Immature natural killer cell (primary cell): ENCODE measurements at places on chromosomes 2 and 18.

DNA sequence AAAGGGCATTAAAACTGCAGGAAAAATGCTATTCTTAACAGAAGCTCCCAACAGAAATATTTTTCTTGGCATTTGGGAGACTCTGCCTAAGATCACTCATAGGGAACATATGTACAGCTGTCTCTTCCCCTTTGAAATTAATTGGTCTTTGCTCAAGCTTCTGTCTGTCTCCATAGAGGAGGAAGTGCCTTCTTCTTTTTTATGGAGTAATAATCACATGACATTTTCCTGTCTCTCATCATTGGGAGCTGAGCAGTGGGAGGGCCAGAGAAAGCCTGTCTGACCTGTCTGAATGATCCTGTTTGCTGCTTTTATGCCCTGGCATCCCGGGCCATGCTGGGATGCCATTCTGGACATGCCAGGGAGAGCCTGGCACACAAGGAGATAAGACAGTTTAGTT lies 145.6 kb downstream of the AQP4 start:
- peaks cover 5% of the 10 kb centered on the region for H3K27me3 ChIP-seq
- H3K4me3 ChIP-seq = no peak overlapping the region
- H3K36me3 ChIP-seq = no peaks in the 10 kb centered on the region
- no peak for DNase-seq
- no peaks in the 10 kb centered on the region for H3K4me1 ChIP-seq

DNA sequence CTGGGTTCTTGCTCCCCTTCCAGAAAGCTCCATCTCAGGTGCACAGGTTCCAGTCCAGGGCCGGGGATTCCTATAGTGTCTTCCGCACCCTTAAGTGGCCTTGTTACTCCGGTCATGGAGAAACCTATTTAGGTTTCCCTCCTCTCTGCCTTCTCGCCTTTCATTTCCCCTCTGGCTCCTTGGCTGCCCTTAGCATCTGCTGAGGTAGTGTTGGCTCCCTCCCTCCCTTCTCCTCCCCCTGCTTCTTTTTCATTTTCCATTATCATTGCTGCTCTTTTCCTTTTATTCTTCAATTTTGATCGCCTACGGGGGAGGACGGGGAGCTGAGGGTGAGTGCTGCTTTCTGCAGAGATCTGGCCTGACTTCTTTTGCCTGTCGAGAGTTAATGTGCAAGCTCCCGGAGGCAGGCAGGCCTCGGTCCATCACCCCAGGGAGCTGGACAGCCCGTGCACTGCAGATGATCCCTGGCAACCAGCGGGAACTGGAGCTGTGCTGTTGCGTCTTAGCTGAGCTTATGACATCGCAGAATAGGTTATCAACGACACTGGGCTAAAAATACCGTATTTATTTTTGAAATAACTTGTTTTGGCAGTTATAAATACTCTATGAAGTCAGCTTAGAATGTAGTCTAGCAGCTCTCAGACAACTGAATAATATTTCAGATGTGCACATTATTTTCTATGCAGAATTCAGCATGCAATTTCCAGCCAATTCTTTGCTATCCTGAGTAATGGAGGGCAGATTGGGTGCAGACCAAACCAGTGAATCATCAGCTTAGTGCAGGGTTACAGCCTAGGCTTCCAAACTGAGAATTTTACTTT lies 141.9 kb downstream of the SLC4A3 start:
- no peak for DNase-seq
- no peaks in the 10 kb centered on the region for H3K27me3 ChIP-seq
- no peaks in the 10 kb centered on the region for H3K36me3 ChIP-seq
- no peaks in the 10 kb centered on the region for H3K4me1 ChIP-seq
- H3K27ac ChIP-seq = no peak overlapping the region

- no peak overlapping the region for H3K27ac ChIP-seq
- no peak overlapping the region for H3K4me3 ChIP-seq
- DNase-seq = no peak
- no peaks in the 10 kb centered on the region for H3K4me1 ChIP-seq
- H3K36me3 ChIP-seq = peaks cover 9% of the 10 kb centered on the region
- no peaks in the 10 kb centered on the region for H3K27me3 ChIP-seq
These were observed 27.1 kb downstream of the ZNF519 start for GRCh38 chr18:14104906-14105748.

DNA sequence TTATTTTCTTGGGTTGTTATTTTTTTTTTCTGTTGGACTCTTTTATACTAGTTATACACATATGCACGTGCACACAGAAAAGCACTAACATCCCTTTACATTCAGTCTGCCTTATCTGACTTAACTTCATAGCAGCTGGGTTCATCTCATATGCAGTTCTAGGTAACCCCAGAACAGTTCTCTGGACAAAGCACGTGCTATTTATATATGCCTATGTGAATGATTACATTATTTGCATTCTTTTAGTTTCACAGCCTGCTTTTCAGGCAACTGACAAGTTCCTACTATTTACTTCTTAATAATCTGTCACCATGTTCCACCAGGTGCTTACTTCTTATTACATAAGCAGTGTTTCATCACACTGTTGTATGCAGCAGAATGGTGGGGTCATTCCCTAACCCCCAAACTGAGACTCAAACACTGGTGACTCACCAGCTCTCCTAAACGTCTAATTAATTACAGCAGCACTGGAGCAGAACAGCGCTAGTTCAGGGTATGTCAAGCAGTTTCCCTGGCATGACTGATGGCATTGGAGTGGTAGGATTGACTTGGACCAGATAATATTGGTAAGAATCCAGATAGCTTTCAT lies 372.8 kb downstream of the CLIP4 start:
- H3K4me3 ChIP-seq = no peak overlapping the region
- no peaks in the 10 kb centered on the region for H3K27me3 ChIP-seq
- H3K27ac ChIP-seq = no peak overlapping the region
- no peaks in the 10 kb centered on the region for H3K36me3 ChIP-seq

DNA sequence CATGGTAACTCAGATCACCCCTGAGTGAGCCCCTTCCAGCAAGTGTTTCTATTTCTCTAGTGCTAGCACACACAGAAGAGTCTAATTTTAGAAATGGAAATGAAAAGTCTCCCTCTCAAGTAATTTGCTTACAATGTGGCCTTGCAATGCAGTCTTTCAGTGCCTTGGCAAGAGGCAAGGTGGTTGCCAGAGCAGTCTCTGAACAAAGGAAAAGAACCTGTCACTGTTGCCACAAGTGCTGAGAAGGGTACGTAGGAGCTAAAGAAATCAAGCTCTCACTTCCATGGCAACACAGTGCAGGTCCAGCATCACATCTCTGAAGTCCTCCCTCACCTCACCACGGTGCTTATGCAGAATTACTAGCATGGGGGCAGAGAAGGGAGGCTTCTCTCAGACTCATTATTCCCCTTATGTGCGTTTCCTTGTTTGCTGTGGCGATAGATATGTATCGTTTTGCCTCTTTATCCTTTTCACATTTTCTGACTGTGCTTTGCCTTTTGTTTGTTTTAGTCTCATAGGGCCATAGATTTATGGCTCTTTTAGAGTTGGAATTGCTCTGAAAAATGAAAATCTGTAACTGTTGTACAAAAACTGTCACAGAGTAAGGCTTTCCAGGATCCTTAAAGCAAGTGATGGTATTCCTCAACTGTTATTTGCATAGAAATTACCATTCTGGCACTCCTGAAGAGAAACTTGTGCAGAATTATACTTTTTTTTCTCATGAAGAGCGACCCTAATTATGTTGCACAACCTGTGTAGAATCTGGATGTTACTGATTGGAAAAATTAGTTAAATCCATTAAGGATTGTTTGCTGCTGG lies 164.8 kb downstream of the CCDC85A start:
- no peak for DNase-seq
- H3K27ac ChIP-seq = no peak overlapping the region
- no peak overlapping the region for H3K4me3 ChIP-seq

- no peak overlapping the region for H3K4me3 ChIP-seq
- no peaks in the 10 kb centered on the region for H3K27me3 ChIP-seq
- H3K27ac ChIP-seq = no peak overlapping the region
- H3K36me3 ChIP-seq = no peaks in the 10 kb centered on the region
- no peaks in the 10 kb centered on the region for H3K4me1 ChIP-seq
These were observed 491.0 kb upstream of the NXPH2 start for GRCh38 chr2:139271149-139271548.

- H3K36me3 ChIP-seq = no peaks in the 10 kb centered on the region
- H3K4me1 ChIP-seq = no peaks in the 10 kb centered on the region
These were observed 99.6 kb downstream of the KCNF1 start for GRCh38 chr2:11011359-11011758.

GRCh38 chr2:85831735-85832134 lies 57.1 kb downstream of the ST3GAL5 start:
- H3K4me1 ChIP-seq = peaks cover 24% of the 10 kb centered on the region
- H3K36me3 ChIP-seq = no peaks in the 10 kb centered on the region
- DNase-seq = no peak
- H3K27me3 ChIP-seq = peaks cover 2% of the 10 kb centered on the region

DNA sequence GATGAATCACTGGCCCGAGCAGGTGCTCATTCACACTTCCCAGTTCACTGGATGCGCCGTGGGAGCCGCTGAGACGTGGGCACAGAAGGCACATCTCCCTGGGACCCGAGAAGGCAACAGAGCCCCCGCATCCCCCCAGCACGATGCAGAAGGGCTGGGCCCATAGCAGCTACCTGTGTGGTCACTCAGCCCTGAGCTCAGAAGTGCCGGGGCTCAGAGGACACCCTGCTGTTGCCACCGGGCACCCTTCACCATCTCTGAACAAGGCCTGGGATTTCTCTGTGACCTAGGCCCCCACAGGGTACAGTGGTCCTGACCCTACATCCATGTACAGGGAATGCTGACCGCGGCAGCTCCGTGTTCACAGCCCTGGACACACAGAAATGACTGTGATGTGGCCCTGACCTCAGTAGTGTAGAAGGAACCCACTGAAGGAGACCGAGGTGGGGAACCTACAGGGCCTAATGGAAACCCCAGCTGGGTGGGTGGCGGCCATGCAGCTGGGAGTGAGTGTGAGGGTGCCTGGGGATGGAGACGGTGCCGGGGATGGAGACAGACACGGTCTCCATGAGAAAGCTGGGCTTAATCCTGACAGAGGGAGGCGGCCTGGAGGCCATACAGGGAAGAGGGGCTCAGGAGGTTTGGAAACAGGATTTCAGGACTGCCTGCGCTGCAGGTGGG lies 111.9 kb upstream of the OTOS start:
- H3K27me3 ChIP-seq = peaks cover 4% of the 10 kb centered on the region
- DNase-seq = no peak
- no peak overlapping the region for H3K27ac ChIP-seq
- H3K4me3 ChIP-seq = no peak overlapping the region

GRCh38 chr2:236828820-236829219 lies 256.9 kb upstream of the COPS8 start:
- no peaks in the 10 kb centered on the region for H3K36me3 ChIP-seq
- no peak for DNase-seq
- H3K4me3 ChIP-seq = no peak overlapping the region
- peaks cover 9% of the 10 kb centered on the region for H3K27me3 ChIP-seq
- H3K27ac ChIP-seq = no peak overlapping the region
- H3K4me1 ChIP-seq = no peaks in the 10 kb centered on the region

DNA sequence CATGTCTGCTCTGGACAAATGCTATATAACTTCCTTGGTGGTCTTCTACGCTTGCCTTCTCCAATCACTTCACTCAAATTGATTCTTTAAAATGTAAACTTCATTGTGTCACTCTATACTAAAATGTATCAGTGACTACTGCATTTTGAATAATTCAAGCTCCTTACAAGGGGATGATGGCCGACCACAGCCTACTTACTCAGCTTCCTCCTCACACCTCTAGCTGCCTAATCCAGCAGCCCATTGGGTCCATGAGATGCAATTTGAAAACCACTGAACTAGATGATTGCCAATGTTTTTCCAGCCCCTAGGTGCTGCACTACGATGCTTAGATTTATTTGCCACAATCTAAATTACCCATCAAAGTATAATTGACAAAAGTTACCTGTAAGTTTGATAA lies 120.7 kb downstream of the CTAGE1 start:
- peaks cover 4% of the 10 kb centered on the region for H3K4me1 ChIP-seq
- no peak overlapping the region for H3K27ac ChIP-seq

GRCh38 chr2:13751955-13752354 lies 880.6 kb upstream of the LRATD1 start:
- no peaks in the 10 kb centered on the region for H3K36me3 ChIP-seq
- no peaks in the 10 kb centered on the region for H3K27me3 ChIP-seq
- no peaks in the 10 kb centered on the region for H3K4me1 ChIP-seq
- H3K27ac ChIP-seq = no peak overlapping the region
- DNase-seq = no peak

DNA sequence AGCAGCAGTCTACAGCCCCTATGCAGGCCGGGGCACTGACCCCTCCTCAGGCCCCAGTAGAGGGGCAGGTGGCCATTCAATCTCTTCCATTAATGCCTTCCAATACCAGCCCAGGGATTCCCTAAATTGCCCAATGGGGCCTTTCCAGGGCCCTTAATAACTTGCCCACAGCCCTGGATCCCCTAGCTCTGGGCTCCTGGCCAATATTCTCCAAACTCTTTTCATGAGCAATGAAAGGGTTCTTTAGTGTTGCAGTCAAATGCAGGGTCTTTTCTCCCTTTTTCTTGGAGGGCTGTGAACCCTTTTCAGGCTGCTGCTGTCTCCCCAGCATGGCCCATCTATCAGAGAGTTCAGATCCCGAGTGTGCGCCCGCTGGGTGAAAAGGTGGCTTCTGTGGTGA lies 41.3 kb upstream of the SLC1A4 start:
- H3K27me3 ChIP-seq = peaks cover 4% of the 10 kb centered on the region
- no peak overlapping the region for H3K4me3 ChIP-seq
- H3K4me1 ChIP-seq = peaks cover 45% of the 10 kb centered on the region
- H3K36me3 ChIP-seq = no peaks in the 10 kb centered on the region

DNA sequence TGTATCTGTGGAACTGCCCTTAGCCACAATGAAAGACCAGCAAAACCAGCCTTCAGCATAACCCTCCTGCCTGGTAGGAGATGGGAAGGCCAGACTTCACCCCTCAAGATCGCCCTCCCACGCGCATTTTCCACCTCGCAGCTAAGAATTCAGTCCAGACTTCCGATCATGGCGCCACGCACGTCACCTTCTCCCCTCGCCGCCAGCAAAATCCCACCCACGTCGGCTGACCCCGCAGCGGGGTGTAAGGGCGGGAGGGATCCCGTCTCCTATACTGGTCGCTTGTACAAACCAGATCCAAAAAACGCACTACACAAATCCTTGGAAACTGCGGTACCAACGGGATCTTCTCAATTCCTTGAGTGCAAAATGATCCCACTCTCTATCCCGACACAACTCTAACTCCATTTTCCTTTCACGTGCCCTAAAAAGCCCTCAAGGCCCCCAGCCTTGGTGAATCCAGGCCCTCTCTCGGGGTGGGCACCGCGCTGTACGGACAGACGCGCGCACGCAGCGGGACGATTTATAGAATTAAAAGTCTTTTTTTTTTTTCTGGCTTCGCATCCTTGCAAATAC lies 1.0 kb upstream of the BMPR2 start:
- DNase-seq = peak; percentile 41
- H3K27me3 ChIP-seq = peaks cover 13% of the 10 kb centered on the region
- peak overlapping the region; percentile 85 for H3K27ac ChIP-seq
- H3K36me3 ChIP-seq = no peaks in the 10 kb centered on the region
- peaks cover 40% of the 10 kb centered on the region for H3K4me1 ChIP-seq

DNA sequence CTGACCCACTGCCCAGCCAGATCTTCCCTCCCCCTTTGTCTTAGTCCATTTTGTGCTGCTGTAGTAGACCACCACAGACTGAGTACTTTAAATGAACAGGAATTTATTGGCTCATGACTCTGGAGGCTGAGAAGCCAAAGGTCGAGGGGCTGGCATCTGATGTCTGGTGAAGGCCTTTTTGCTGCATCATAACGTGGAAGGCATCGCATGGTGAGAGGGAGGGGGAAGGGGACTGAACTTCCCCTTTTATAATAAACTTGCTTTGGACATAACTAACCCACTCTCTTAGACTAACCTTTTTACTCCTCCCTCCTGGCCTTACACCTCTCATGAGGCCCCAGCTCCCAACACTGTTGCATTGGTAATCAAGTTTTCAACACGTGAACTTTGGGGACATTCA lies 83.8 kb downstream of the MAP4K4 start:
- H3K36me3 ChIP-seq = no peaks in the 10 kb centered on the region
- H3K27me3 ChIP-seq = peaks cover 2% of the 10 kb centered on the region
- H3K4me3 ChIP-seq = no peak overlapping the region
- no peak for DNase-seq
